ENCODE measurements at places on chromosomes 2 and 18.

DNA sequence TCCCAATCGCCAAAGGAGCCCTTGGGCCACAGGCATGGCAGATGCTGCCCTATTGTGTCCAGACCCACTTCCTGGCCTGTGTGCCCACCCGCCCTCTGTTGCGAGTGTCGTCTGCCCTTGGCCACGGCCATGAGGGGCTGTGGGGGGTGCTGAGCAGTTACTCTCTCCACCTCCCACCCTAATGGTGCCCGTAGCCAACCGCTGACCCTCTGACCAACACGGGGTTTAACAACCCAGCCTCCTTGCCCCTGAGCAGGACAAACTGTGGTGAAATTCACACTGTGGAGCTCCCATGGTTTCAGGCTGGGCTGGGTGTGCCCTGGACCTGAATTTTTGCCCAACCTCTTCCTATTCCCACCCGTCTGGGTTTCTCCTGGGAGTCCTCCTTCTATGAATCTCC lies 145.7 kb upstream of the HDAC4 start:
- H3K36me3 ChIP-seq: no peaks in the 10 kb centered on the region
- no peak overlapping the region for H3K27ac ChIP-seq
- H3K4me1 ChIP-seq: no peaks in the 10 kb centered on the region
- no peak for DNase-seq
- no peak overlapping the region for H3K4me3 ChIP-seq
- peaks cover 99% of the 10 kb centered on the region for H3K27me3 ChIP-seq

GRCh38 chr2:145197944-145198343 lies 678.0 kb upstream of the ZEB2 start:
- DNase-seq: no peak
- no peaks in the 10 kb centered on the region for H3K4me1 ChIP-seq
- no peak overlapping the region for H3K4me3 ChIP-seq
- no peaks in the 10 kb centered on the region for H3K36me3 ChIP-seq

DNA sequence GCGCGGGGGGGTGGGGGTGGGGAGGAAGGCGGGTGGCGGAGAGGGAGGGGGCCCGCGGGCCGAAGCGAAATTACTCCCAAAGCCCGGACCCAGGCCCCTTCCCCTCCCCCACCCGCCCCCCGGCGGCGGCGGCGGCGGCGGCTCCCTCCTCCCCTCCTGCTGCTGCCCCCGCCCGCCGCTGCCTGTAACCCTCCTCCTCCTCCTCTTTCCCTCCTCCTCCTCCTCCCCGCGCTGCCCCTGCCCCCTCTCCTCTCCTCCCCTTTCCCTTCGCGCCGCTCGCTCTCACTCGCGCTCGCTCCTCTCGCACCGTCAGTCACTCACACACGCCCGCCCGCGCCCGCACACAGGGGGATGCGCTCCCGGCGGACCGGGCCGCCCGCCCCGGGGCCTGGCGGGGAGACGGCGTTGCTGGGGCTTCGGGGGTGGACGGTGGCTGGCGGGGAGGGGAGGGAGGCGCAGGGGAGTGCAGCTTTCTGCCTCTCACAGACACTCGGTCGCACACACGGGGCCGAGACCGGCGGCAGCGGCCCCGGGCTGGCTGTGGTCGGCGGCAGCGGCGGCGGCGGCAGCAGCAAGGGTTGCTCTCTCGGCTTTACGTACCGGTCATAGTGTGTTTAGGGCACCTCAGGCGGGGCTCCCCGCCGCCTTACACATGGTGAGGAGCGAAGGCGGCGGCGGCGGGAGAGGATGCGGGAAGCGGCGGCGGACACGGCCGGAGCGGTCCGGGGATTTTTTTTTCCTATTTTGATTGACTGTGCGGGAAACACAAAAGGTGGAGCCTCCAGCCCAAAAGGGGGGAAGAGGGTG lies 405 bp downstream of the SP3 start:
- H3K4me3 ChIP-seq: peak overlapping the region; percentile 70
- peaks cover 48% of the 10 kb centered on the region for H3K4me1 ChIP-seq
- peak overlapping the region; percentile 85 for H3K27ac ChIP-seq
- peak; percentile 90 for DNase-seq
- peaks cover 23% of the 10 kb centered on the region for H3K36me3 ChIP-seq

- DNase-seq: no peak
- no peaks in the 10 kb centered on the region for H3K27me3 ChIP-seq
- H3K4me1 ChIP-seq: no peaks in the 10 kb centered on the region
- H3K36me3 ChIP-seq: no peaks in the 10 kb centered on the region
- H3K27ac ChIP-seq: no peak overlapping the region
These were observed 116.1 kb upstream of the CYP26B1 start for GRCh38 chr2:72263776-72264060.

- H3K36me3 ChIP-seq: no peaks in the 10 kb centered on the region
- H3K4me3 ChIP-seq: no peak overlapping the region
- peaks cover 29% of the 10 kb centered on the region for H3K27me3 ChIP-seq
- H3K4me1 ChIP-seq: no peaks in the 10 kb centered on the region
- H3K27ac ChIP-seq: no peak overlapping the region
These were observed 154.7 kb downstream of the SOX11 start for GRCh38 chr2:5846881-5847280.

DNA sequence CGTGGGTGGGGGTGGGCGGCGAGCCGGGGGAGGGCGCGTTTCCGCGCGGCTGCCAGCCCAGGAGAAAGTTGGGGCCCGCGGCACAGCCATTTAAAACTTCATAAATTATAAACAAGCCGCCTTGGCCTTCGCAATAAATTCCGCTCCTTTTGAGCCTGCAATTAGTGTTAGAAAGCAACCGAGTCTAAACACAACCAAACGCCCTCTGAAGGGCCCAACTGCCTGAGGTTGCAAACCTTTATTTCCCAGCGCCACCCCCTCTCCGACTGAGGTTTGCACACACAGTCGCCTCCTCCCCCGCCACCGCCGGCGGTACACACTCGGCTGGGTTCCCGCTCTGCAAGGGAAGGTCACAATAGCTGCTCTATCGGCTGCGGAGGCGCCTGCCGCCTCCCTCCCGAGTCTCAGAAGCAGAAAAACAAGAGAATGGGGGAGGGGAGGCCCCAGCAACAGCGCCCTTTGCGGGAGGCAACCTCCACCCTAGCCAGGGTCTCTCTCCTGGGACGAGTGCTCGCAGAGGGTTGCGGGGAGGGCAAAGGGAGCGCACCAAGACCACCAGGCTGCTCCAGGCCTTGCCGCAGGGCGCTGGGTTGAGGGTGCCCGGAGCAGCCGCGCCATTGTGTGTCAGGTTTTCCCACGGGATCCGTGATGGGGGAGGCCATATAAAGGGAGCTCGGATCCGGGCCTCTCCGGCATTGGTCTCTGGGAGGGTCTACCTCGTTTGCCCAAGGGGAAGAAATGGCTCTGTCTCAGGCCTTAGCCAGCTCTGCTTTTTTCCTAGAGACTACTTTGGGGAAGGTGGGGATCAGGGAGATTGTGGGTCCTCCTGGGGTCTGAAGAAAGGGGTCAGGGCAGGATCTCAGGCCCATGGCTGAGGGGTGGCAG lies 13.4 kb upstream of the HOXD1 start:
- H3K4me1 ChIP-seq: no peaks in the 10 kb centered on the region
- H3K36me3 ChIP-seq: no peaks in the 10 kb centered on the region
- DNase-seq: no peak
- H3K27ac ChIP-seq: no peak overlapping the region
- no peak overlapping the region for H3K4me3 ChIP-seq
- H3K27me3 ChIP-seq: peaks cover 58% of the 10 kb centered on the region

- H3K4me3 ChIP-seq: no peak overlapping the region
- DNase-seq: no peak
- no peaks in the 10 kb centered on the region for H3K4me1 ChIP-seq
- peaks cover 7% of the 10 kb centered on the region for H3K27me3 ChIP-seq
These were observed 878.8 kb downstream of the TSN start for GRCh38 chr2:122634256-122634655.

DNA sequence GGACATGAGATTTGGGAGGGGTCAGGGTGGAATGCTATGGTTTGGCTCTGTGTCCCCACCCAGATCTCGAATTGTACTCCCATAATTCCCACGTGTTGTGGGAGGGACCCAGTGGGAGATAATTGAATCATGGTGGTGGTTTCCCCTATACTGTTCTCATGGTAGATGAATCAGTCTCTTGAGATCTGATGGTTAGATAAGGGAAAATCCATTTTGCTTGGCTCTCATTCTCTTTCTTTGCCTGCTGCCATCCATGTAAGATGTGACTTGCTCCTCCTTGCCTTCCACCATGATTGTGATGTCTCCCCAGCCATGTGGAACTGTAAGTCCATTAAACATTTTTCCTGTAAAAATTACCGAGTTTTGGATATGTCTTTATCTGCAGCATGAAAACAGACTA lies 80.9 kb upstream of the GALNT5 start:
- no peaks in the 10 kb centered on the region for H3K36me3 ChIP-seq
- no peaks in the 10 kb centered on the region for H3K27me3 ChIP-seq
- no peak for DNase-seq
- H3K4me3 ChIP-seq: no peak overlapping the region
- H3K4me1 ChIP-seq: no peaks in the 10 kb centered on the region
- H3K27ac ChIP-seq: no peak overlapping the region

- DNase-seq: no peak
- H3K27ac ChIP-seq: no peak overlapping the region
- H3K36me3 ChIP-seq: no peaks in the 10 kb centered on the region
These were observed 263.1 kb downstream of the CDH20 start for GRCh38 chr18:61596296-61596695.

- no peak overlapping the region for H3K27ac ChIP-seq
- no peak overlapping the region for H3K4me3 ChIP-seq
These were observed 18.2 kb downstream of the KIDINS220 start for GRCh38 chr2:8819194-8819593.

DNA sequence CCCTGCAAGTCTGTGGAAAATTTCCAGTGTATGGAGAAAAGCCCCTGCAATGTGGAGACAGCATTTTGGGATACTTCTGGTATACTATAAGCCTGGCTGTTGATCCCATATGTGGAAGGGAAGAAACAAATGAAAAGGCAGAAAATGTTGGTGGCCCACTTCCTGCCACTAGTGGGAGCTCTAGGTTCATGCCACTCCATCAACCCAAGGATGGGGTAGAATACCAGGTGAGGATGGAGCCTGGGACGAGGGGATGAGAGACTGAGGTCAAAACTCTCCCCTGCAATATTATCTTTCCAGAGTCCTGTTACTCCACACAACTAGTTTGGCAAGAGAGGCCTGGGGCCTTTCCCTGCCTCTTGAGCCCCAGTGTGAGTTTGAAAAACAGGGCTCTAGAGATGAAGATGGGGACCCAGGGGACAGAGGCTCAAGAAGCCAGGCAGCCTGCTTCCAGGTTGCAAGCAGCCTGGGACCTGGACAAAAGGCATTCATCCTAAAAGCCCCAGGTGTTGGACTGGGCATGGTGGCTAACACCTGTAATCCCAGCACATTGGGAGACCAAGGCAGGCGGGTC lies 31.9 kb downstream of the BMP10 start:
- DNase-seq: peak; percentile 10
- H3K4me3 ChIP-seq: no peak overlapping the region
- no peaks in the 10 kb centered on the region for H3K36me3 ChIP-seq
- H3K27ac ChIP-seq: no peak overlapping the region

- no peak for DNase-seq
- no peaks in the 10 kb centered on the region for H3K27me3 ChIP-seq
- no peaks in the 10 kb centered on the region for H3K36me3 ChIP-seq
- H3K4me1 ChIP-seq: no peaks in the 10 kb centered on the region
- H3K4me3 ChIP-seq: no peak overlapping the region
These were observed 26.2 kb downstream of the MMADHC start for GRCh38 chr2:149561309-149561926.

GRCh38 chr2:229562472-229563127 lies 151.8 kb downstream of the DNER start:
- no peaks in the 10 kb centered on the region for H3K4me1 ChIP-seq
- no peak overlapping the region for H3K27ac ChIP-seq
- H3K4me3 ChIP-seq: no peak overlapping the region
- no peaks in the 10 kb centered on the region for H3K36me3 ChIP-seq

- DNase-seq: no peak
- no peak overlapping the region for H3K27ac ChIP-seq
- H3K4me1 ChIP-seq: no peaks in the 10 kb centered on the region
- H3K4me3 ChIP-seq: no peak overlapping the region
- no peaks in the 10 kb centered on the region for H3K36me3 ChIP-seq
These were observed 13.8 kb upstream of the ZFP36L2 start for GRCh38 chr2:43239981-43240765.

DNA sequence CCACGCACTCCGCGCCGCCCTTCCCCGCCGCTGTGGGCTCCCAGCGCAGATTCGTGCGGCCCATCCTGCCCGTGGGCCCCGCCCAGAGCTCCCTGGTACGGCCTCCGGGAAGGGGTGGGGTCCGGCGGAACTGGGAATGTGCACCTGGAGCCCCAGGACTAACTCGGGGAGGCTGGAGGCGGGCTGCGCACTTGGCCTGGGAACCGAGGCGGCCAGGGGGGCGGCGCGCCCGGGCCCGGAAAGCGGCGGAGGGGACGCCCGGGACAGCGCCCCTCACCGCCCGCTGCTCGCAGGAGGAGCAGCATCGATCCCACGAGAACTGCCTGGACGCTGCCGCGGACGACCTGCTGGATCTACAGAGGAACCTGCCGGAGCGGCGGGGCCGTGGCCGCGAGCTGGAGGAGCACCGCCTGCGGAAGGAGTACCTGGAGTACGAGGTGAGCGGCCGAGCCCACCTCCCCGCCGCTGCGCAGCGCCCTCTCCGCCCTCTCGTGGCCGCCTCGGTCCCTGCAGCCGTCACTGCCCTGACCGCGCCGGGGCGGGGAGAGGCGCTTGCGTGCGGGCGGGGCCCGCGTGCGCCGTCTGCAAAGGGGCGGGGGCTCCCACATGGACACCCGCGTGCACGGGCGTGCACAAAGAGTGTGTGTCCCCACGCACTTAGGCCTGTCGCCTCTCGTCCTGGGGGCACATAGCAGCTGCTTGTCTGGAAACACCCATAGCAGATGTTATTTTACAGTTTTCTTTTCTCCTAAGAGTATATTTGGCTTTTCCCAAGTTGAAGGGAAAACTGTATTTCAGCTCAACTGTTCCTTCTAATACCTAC lies 25.2 kb downstream of the PSD4 start:
- no peaks in the 10 kb centered on the region for H3K36me3 ChIP-seq
- peak overlapping the region; percentile 67 for H3K4me3 ChIP-seq
- H3K27ac ChIP-seq: peak overlapping the region; percentile 78

DNA sequence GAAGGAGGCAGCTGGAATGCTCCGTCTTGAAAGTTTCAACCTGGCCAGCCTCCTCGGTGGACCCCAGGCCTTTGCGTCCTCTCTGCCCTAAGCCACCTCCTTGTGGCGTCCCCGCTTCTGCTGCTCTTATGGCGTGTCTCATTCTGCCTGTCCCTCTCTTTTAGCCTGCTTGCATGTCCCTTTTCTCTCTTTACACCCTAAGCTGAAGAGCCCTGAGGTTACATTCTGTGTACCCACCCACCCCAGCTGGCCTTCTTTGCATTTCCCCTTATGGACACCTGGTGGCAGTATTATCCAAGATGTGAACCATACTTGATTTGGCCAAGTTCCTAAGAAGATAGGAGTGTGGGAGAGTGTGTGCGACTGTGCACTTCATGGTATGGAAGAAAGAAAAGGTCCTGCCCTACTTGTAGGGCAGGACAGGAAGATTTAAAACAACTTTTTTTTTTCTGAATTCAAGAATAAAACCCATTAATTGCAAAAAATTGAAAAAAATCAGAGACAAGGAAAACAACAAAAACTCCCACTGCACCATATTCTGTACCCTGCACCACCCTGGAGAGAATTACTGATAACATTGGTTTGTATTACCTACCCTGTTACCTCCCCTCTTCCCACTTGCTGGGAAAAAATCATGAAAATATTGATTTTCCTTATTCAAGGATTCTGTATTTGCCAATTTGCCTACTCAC lies 77.4 kb downstream of the DYSF start:
- H3K36me3 ChIP-seq: no peaks in the 10 kb centered on the region
- peaks cover 10% of the 10 kb centered on the region for H3K4me1 ChIP-seq
- no peak for DNase-seq
- no peaks in the 10 kb centered on the region for H3K27me3 ChIP-seq
- no peak overlapping the region for H3K4me3 ChIP-seq

- H3K4me3 ChIP-seq: no peak overlapping the region
- H3K27me3 ChIP-seq: no peaks in the 10 kb centered on the region
- peak overlapping the region; percentile 79 for H3K27ac ChIP-seq
- no peak for DNase-seq
- H3K4me1 ChIP-seq: peaks cover 19% of the 10 kb centered on the region
These were observed 405.5 kb downstream of the MEIS1 start for GRCh38 chr2:66840321-66841002.

Data from PC-9 (cell line).